Smooth muscle cell of trachea (primary cell): ENCODE measurements at places on chromosomes 2 and 18. TPM values are rescaled to one million over a fixed set of nuclear protein-coding genes. Genes with fewer than 3 reads are reported as not detected.

Gene IGFBP5
- 474 and 2,317 TPM in 2 replicates for total RNA-seq

Gene FSIP2
- 0.15 and 0.50 TPM in 2 replicates for total RNA-seq

Gene HDLBP
- 1,094 and 1,709 TPM in 2 replicates for total RNA-seq

Gene IL37
- total RNA-seq, result not detected in 2 replicates

Gene PLGLB2
- 2.0 TPM in 1 of 2 replicates, not detected in the other for total RNA-seq

Gene DOK6
- total RNA-seq, result 1.5 and 5.6 TPM in 2 replicates

Gene AGXT
- total RNA-seq, result not detected in 2 replicates

Gene C2orf76
- total RNA-seq, result 10.9 and 12.8 TPM in 2 replicates

Gene CYP27A1
- 19.1 and 53.1 TPM in 2 replicates for total RNA-seq

Gene KLHL41
- 5.4 and 9.8 TPM in 2 replicates for total RNA-seq

Gene LGALSL
- total RNA-seq, result 1.5 and 2.0 TPM in 2 replicates

Gene GATA6
- 5.7 and 7.9 TPM in 2 replicates for total RNA-seq

Gene CCDC102B
- 18.2 and 51.8 TPM in 2 replicates for total RNA-seq

Gene LIMS2
- 0.44 and 2.3 TPM in 2 replicates for total RNA-seq

Gene LIMS4
- 1.2 and 3.6 TPM in 2 replicates for total RNA-seq

Gene MARCO
- not detected in 2 replicates for total RNA-seq

Gene C2orf81
- 1.5 and 2.0 TPM in 2 replicates for total RNA-seq

Gene SERPINB2
- 2.6 and 6.5 TPM in 2 replicates for total RNA-seq

Gene INHBB
- total RNA-seq, result not detected in 2 replicates

Gene TMEM163
- not detected in 2 replicates for total RNA-seq

Gene SERPINE2
- 62.5 and 275 TPM in 2 replicates for total RNA-seq

Gene MIB1
- 58.9 and 60.7 TPM in 2 replicates for total RNA-seq

Gene APOB
- total RNA-seq, result under 0.01 TPM in 1 of 2 replicates, not detected in the other

Gene COBLL1
- 5.8 and 6.5 TPM in 2 replicates for total RNA-seq
